Activated T-helper 1 cell treated with anti-CD3 and anti-CD28 coated beads, Interleukin-12 subunit alpha, Interleukin-12 subunit beta, Interleukin-2, Interleukin-4 antibody, amounts not matched to agents 30 ng/mL and 10 ng/mL and 1 ng/mL, durations not matched to agents 14 hours and 24 hours and 36 hours (primary cell): ENCODE measurements at places on chromosomes 12 and 14. TPM values are rescaled to one million over a fixed set of nuclear protein-coding genes. Genes with fewer than 3 reads are reported as not detected.

DNA sequence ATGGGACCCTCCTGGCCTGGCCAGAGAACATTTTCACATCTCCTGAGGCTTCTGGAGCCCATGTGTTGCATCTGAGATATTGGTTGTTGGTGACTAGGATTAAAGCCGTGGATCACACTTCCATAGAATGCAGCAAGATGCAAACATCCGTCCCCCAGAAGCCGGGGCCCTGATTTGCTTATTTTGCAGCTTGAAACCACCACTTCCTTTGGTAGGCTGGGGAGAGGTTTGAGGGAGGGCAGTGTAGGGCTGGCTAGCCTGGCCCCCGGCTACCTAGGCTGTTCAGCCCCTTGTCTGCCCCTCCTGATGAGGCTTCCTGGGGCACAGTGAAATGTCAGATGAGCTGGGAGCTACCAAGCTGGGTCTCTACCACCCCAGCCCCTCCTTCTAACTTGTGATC, 209.7 kb upstream of the PWP1 start:
- DNase-seq: no peak

GRCh38 chr12:96338852-96339471, 61.3 kb downstream of the CDK17 start:
- DNase-seq: no peak

- DNase-seq: no peak
Measured at GRCh38 chr12:106724934-106725333, 49.5 kb upstream of the RIC8B start.

DNA sequence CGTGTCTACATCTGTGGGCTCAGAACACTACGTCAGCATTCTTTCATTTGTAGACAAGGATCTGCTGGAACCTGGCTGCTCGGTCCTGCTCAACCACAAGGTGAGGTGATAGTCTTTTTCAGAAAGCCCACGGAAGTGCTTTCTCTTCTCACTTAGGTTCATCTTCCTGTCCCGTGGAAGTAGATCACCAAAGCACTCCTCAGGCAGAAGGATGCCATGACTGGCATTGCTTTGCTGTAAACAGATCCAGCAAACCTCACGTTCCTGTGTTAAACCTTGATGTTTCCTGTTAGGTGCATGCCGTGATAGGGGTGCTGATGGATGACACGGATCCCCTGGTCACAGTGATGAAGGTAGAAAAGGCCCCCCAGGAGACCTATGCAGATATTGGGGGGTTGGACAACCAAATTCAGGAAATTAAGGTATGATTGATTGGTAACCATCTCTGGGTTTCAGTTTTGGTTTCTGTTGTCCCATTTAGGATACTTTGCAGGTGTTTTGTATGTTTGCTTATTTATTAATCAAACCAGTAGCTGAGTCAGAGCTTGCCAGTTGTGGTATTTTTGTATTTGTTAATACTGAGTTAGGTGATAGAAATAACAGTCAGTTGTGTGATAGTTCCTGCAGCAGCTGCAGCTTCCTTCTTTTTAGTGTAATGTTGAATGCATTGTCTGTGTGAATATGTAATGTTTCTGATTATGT, 7.5 kb downstream of the PSMC1 start:
- no peak for DNase-seq

FSCB gene
- total RNA-seq: not detected in 2 replicates
